ENCODE measurements at places on chromosomes 4 and X.

DNA sequence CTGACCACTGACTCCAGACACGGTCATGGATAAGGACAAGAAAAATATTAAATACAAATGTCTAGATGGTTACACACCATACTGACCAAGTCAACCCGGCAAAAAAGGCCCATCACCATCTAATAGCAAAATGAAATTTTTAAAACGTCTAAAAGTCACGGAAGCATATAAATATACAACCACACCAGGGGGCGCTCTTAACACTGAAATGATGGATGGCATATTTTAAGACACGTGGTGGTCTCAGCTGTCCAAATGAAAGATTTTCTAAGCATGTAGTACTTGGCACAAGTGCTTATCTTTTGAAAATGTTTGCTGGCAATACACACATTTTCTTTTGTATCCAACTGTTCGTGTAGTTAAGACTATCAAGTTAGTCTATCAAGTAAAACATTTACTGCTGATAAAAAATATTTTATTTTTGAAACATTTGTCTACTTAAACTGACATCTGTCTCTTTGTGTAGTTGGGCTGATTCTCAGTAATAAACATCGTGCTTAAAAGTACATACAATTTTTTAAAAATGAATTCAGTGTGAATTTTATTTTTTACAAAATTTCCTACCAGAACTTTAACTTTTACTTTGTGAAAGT is 64.6 kb downstream of the COX7B2 start:
- DNase-seq, result peak; percentile 43

GRCh38 chr4:39326468-39326977 is 39.6 kb downstream of the RFC1 start:
- DNase-seq, result no peak

DNA sequence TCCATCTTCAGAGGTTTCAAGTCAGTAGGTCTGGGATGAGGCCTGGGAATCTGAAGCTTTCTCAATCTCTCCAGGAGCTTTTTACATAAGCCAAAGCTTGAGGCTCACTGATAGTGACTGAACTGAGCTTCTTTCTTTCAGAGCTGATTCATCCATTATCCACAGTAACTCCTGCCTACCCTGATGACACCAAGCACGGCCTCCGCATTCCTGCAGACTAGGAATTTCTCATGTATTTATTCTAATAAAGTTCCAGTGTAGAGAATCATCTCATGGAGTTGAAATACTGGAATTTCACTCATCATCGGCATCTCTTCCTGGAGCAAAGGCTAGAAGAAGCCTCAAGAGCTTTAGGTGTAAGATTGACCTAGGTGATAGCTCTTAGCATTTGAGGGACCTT is 12.1 kb upstream of the DCTD start:
- DNase-seq, result no peak

GRCh38 chr4:110532901-110533589 is 57.1 kb downstream of the ENPEP start:
- no peak for DNase-seq

- DNase-seq, result no peak
These were observed 282.5 kb upstream of the FAT1 start for GRCh38 chr4:187006189-187006618.

- DNase-seq, result peak; percentile 4
These were observed 31.7 kb upstream of the APLN start for GRCh38 chrX:129686422-129686948.

DNA sequence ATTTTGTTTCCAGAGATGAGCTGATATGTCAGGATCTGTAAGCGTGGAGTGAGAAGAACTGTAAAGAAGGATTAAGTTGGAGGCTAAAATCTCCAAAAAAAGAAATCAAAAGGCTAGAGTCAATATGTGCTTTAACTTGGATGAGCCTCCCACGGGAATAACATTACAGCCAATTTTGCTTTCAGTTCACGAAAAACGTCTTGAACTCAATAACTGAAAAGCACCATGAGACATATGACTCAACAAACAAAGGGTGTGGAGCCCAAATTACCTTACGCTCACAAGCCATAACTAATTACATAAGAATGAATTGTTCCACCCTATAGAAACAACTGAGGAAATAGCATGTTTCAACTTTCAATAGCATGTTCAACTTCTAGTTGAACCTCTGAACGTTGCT is 22.3 kb downstream of the TMPRSS11D start:
- DNase-seq, result no peak

- DNase-seq, result no peak
These were observed 15.3 kb downstream of the HELQ start for GRCh38 chr4:83440148-83440814.

DNA sequence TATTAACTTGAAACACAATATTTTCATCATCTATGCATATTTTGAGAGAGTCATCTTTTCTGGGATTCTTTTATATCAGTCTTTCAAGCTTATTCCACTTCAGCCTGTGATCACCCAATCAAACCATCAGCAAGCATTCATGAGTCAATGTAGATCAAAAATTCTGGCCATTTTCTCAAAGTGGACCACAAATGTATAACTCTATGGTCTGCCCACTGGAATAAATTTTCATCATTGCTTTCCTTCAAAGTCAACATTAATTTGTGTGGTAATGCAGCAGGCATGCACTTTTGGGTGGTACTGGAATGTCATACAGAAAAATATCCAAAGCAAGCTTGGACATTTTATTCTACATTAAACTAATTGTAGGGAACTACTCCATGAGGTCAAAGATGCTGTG is 1013.0 kb downstream of the STIM2 start:
- no peak for DNase-seq

- DNase-seq, result no peak
These were observed 43.2 kb downstream of the PARM1 start for GRCh38 chr4:74975848-74976824.

DNA sequence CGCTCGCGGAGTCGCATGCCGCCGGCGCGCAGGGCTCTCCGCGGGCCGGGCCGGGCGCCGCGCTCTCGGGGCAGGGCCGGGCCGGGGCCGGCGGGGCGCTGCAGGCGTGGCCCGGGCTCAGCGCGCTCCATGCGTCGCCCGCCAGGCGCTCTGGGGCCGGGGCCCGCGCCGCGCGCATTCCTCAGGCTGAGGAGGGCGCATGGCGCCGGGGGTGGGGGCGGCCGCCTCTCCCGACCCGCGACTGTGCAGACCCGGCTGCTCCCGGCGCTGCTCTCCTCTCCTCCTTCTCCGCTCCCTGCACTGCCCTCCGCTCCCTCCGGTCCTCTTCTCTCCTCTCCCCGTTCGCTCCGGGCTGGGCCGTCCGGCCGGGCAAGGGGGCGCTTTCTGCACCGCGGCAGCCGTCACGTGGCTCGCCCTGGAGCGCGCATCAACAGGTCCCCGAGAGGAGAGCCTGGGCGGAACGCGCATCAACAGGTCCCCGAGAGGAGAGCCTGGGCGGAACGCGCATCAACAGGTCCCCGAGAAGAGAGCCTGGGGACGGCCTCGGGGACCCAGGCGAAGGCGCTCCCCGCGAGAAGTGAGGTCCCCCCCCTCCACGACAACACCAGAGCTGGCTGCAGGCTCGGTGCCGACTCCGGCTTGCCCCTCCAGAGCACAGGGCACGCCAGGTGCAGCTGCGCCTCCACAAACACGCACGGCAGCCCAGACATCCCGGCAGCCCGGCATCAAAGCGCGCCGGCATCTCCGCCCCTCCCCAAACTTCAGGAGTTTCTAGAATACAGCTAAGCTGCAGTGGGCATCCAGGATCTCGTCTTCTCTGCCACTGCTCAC is 12.9 kb downstream of the PPP2R3B start:
- DNase-seq, result peak; percentile 65

DNA sequence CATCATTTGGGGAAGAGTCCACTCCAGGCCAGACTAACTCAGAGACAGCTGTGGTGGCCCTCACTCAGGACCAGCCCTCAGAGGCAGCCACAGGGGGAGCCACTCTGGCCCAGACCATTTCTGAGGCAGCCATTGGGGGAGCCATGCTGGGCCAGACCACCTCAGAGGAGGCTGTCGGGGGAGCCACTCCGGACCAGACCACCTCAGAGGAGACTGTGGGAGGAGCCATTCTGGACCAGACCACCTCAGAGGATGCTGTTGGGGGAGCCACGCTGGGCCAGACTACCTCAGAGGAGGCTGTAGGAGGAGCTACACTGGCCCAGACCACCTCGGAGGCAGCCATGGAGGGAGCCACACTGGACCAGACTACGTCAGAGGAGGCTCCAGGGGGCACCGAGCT is 3.3 kb upstream of the ERAS start:
- no peak for DNase-seq

DNA sequence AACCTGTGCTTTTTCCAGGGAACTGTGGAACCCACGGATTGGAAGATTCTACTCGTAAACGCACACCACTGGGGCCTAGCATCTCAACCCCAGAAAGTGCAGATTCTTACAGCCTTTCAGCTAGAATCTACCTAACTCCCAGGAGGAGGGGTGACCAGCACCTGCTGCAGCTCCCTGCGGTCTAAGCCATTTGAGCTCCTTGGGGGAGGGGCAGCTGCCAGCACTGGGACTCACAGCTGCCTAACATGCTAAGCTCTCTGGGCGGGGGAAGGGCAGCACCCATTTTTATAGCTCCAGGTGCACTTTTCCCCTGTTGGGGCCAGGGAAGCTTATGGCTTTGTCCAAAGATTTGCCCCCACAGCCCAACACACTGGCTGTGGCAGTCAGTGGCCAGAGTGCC is 595.7 kb upstream of the EPHA5 start:
- no peak for DNase-seq

GRCh38 chr4:133084421-133084820 is 64.7 kb upstream of the PCDH10 start:
- DNase-seq, result no peak

DNA sequence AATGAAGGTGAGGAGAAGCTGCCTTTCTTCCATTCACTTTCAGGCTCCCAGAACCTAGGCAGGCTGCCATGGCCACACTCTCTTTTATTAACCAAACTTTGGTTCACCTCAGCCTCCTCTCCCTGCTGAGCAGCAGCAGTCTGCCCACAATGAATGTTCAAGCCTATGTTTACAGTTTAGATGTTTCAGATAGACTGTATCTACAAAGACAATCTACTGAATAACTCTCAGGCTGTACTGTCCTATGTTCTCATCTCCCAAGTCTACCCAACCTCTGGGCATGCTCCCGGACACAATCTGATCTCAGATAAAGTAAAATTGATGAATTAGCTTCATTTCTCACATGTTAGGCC is 59.2 kb upstream of the TMEM164 start:
- DNase-seq, result no peak

- DNase-seq, result no peak
These were observed 843.1 kb downstream of the STIM2 start for GRCh38 chr4:27703771-27704170.

DNA sequence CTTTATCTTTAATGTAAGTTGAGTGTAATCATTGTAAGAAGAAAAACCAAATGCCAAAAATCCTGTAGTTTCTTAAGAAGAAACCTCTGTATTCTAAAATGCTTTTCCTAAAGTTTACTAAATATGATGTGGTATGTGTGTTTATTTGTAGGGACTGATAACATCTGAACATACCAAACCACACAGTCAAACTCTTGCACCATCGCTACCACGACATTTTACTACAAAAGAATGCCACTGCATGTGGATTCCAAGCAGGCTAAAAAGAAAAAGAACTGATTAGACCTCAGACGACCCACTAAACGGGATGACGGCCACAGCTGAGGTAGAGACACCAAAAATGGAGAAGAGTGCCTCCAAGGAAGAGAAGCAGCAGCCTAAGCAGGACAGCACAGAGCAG is 46.1 kb downstream of the LAS1L start:
- DNase-seq, result no peak

DNA sequence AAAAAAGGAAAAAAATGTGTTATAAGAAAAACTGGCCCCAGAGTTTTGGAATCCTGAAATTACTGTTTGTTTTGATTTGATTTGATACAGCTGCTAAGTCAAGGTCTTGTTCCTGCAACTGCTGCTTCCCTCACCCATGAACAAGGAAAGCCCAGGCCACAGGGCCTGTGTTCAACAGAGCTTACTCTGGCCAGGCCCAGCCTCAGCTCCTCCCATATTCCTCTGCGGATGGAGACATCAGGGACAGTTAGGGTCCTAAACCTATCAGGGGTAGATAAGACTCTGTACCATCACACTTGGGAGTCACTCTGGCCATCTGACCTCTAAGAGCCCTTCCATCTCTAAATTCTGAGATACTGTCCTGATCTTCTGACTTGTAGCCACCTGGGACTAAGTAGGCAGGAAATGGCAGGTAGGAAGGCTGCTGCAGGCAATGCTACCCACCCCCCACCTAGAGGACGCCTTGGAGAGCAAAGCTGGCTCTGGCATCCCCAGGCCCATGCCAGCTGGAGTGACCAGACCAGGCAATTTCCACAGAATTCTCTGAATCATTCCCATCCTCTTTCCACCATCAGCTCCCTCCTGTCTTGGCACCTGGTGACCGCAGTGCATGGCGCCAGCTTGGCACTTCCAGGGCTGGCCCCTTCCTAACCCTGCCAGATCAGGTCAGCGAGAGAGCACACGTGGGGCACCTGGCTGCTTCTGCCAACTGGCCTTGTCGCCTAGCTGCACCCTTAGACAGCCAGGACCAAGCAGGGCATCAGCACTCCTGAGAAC is 58.0 kb upstream of the TMEM33 start:
- DNase-seq, result peak; percentile 41

DNA sequence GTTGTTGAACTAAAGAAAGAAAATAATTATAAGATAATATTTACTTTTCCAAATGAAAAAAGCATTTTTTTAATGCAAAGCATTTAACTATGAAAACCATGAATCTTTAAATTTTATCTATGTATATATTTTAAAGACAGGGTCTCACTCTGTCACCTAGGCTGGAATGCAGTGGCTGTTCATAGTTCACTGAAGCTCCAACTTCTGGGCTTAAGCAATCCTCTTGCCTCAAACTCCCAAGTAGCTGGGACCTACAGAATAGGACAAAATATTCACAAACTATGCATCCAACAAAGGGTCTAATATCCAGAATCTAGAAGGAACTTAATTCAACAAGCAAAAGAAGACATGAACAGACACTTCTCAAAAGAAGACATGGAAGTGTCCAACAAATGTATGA is 55.9 kb upstream of the ALB start:
- DNase-seq, result no peak

DNA sequence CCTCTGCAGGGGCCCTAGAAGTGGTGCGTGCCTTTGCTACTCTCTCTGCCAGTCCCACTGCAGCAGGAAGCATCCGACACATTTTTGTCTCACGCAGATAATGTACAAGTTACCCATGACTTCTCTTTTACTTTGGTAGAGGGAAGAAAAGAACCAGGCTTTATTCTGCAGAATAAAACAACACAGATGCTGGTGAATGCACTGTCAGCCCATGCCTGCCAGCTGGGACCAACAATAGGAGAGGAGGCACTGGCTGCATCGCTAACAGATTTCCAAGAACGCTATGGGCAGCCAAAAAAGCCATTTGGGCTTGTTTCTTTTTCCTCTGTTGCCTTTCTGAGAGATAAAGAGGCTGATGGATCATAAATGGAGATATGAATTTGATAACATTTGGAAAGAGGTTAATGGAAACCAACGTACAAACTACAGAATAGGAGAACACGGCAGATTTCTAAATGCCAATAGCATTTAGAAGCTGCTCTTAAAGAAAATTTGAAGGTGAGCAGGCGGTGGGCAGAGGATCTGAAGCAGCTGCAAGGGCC is 47.5 kb upstream of the IGFBP7 start:
- no peak for DNase-seq

- peak; percentile 15 for DNase-seq
These were observed 17.7 kb downstream of the SLC10A6 start for GRCh38 chr4:86831262-86832130.

- no peak for DNase-seq
These were observed 5.6 kb upstream of the DLG3 start for GRCh38 chrX:70439016-70439415.

GRCh38 chrX:45050558-45050957 is 150.1 kb downstream of the DIPK2B start:
- DNase-seq, result no peak

- no peak for DNase-seq
These were observed 74.6 kb downstream of the WDR44 start for GRCh38 chrX:118420462-118420861.

GRCh38 chrX:66815227-66815626 is 176.3 kb upstream of the EDA2R start:
- no peak for DNase-seq
